SJSA1 (cell line): ENCODE measurements at places on chromosomes 13 and 19. TPM values are rescaled to one million over a fixed set of nuclear protein-coding genes. Genes with fewer than 3 reads are reported as not detected.

- no peak overlapping the region for H3K27ac ChIP-seq
- no peaks in the 10 kb centered on the region for H3K27me3 ChIP-seq
- H3K4me1 ChIP-seq = no peaks in the 10 kb centered on the region
- no peak overlapping the region for H3K4me3 ChIP-seq
- H3K36me3 ChIP-seq = no peaks in the 10 kb centered on the region
- no peak for DNase-seq
These were observed 963.3 kb upstream of the SPRY2 start for GRCh38 chr13:81304121-81304659.

The CLEC17A gene
- total RNA-seq = 0.18 TPM in 1 of 2 replicates, not detected in the other

- no peaks in the 10 kb centered on the region for H3K36me3 ChIP-seq
- no peaks in the 10 kb centered on the region; the same call in 1 of the 2 replicates for H3K4me1 ChIP-seq
- no peak overlapping the region for H3K27ac ChIP-seq
These were observed 4.9 kb downstream of the SSC5D start for GRCh38 chr19:55493052-55493644.

The NDUFB7 gene
- total RNA-seq = 363 and 563 TPM in 2 replicates

DNA sequence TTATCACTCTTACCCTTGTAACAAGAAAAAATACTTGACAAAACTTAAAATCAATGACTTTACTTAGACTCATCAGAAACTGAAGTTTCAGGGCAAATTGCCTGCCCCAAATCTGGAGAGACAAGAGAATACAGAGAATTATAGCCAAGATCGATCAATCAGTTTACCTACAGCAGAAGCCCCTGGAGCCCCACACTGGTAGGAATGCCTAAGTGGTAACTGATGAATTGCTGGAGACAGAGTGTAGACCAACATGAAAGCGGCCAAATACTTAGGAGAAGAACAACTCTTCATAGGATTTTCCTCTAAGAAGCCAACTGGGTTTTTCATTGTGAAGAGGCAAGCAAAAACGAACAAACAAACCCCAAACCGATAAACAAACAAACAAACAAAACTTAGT, 1430.0 kb downstream of the EFNB2 start:
- no peak overlapping the region for H3K27ac ChIP-seq
- H3K36me3 ChIP-seq = no peaks in the 10 kb centered on the region
- no peaks in the 10 kb centered on the region for H3K4me1 ChIP-seq
- no peak overlapping the region for H3K4me3 ChIP-seq
- DNase-seq = no peak

DNA sequence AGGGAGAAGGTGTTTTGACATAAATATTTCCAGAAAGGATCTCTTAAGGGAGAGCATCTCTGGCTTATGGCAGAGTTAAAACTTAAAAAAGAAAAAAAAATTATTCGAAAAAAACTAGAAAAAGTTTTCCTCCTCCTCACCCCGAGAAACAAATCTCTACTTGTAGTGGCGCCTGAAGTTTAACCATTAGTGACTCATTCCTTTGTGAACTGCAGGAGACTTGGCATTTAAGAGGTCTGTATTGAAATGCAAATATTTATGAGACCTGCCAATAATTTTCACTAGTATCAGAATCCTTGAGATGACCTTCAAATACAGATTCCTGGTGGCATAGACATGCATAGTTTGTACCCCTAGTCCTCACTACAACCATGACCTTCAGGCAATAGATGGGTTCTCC, 64.9 kb upstream of the MED4 start:
- DNase-seq = peak; percentile 43
- no peaks in the 10 kb centered on the region for H3K36me3 ChIP-seq
- H3K27me3 ChIP-seq = no peaks in the 10 kb centered on the region
- H3K27ac ChIP-seq = no peak overlapping the region; the same call in 1 of the 2 replicates
- no peak overlapping the region for H3K4me3 ChIP-seq

The PSG2 gene
- not detected in 2 replicates for total RNA-seq

DNA sequence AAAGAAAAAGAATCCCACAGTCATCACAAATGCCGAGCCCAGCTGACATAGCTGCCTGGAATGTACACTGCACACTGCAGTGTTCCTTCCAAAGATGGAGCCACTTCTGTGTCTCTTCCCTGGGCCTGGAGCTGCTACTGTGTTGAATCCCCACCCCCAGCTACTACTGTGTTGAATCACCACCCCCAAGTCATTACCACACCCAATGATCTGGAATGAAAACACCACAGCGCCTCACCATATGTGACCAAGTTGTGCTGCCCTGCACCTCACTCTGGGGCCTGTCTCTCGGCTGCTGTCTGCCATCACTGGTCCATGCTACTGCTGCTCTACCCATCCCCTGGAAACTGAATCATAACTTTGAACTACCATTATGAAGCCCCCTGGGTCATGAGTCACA, 861.2 kb downstream of the UQCRFS1 start:
- no peaks in the 10 kb centered on the region for H3K27me3 ChIP-seq
- no peak overlapping the region for H3K27ac ChIP-seq
- H3K36me3 ChIP-seq = no peaks in the 10 kb centered on the region

DNA sequence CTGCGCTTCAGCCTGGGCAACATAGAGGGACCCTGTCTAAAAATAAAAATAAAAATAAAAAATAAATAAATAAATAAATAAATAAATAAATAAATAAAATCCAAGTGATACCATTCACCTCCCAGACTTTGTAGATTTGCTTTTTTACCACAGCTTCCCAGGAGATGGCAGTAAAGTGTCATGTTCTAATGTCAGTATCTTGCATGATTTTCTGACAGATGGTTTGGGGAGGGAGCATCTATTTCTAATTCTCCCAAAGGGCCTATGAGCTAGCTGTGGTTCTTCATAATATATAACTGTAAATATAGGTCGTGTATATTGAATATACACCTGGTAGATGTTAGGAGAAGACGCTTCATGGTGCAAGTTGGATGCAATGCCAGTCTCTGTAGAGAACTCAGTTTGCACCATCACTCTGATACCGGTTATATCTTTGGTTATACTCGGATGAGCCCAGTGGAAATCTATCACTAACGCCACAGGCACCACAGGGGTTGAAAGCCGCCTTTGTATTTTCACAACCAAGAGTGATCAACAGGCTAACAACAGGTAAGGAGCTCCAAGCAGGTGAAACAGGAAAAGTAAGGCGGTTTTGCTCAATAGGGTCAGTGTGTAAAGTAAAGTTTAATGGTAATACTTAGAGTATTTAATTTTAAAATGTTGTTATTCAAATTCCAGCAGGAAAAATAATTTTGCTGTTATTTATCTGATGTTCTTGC, 13.9 kb downstream of the APLP1 start:
- peaks cover 10% of the 10 kb centered on the region for H3K27me3 ChIP-seq
- H3K4me3 ChIP-seq = no peak overlapping the region
- peak; percentile 60 for DNase-seq

The PSG6 gene
- total RNA-seq = not detected in 2 replicates

- no peak for DNase-seq
- no peaks in the 10 kb centered on the region for H3K27me3 ChIP-seq
- no peaks in the 10 kb centered on the region for H3K4me1 ChIP-seq
- no peak overlapping the region for H3K27ac ChIP-seq
- no peaks in the 10 kb centered on the region for H3K36me3 ChIP-seq
These were observed 1032.2 kb upstream of the SLC10A2 start for GRCh38 chr13:104098421-104098820.

The ANGPTL4 gene
- total RNA-seq = 1.5 and 3.4 TPM in 2 replicates

DNA sequence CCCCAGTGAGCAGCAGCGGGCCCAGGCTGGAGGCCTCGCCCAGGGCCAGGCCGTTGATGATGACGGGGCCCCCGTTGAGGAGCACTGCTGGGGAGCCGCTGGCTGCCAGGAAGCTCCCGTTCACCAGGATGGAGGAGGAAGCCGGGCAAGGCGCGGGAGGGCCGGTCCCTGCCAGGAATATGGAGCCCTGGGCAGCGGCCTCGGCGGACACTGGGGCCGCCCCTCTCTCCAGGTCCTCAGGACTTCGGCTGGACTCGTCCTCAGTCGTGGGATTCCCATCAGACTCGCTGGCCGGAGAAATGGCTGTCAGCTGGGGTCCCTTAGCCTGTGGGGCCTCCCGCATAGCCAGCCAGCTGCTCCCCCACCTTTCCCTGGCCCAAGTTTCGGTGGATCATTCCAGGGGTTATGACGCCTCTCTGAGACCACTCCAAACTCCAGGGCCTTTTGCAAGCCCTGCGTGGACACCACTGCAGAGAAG, 2.1 kb downstream of the SIX5 start:
- no peak for DNase-seq
- H3K27me3 ChIP-seq = no peaks in the 10 kb centered on the region
- peaks cover 42% of the 10 kb centered on the region for H3K4me1 ChIP-seq
- H3K36me3 ChIP-seq = peaks cover 20% of the 10 kb centered on the region
- peak overlapping the region; percentile 46; the same call in 1 of the 2 replicates for H3K27ac ChIP-seq

DNA sequence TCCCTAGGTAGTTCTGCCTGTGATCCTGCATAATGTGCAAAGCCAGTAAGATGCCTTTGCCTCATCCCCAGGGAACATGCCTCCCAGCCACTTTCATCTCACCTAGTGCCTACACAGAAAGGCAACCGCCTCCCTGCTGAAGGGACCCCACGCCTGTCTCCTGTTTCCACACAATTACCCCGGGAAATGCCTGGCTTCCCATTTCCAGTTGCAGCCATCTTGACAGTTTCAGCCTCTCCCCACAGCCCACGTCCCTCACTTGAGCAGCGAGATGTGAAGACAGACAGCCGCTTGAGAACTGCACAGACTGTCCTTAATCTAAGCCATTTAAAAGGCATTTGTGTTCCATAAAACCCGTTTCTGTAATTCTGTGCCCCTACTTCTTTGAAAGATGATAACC, 4.7 kb upstream of the UQCRFS1 start:
- H3K36me3 ChIP-seq = peaks cover 4% of the 10 kb centered on the region
- H3K27me3 ChIP-seq = 0 out of 2 replicates have a peak, but pooled peaks cover 5% of the 10 kb centered on the region
- no peak overlapping the region for H3K27ac ChIP-seq
- H3K4me1 ChIP-seq = no peaks in the 10 kb centered on the region

The PARP4 gene
- 32.6 and 51.2 TPM in 2 replicates for total RNA-seq

DNA sequence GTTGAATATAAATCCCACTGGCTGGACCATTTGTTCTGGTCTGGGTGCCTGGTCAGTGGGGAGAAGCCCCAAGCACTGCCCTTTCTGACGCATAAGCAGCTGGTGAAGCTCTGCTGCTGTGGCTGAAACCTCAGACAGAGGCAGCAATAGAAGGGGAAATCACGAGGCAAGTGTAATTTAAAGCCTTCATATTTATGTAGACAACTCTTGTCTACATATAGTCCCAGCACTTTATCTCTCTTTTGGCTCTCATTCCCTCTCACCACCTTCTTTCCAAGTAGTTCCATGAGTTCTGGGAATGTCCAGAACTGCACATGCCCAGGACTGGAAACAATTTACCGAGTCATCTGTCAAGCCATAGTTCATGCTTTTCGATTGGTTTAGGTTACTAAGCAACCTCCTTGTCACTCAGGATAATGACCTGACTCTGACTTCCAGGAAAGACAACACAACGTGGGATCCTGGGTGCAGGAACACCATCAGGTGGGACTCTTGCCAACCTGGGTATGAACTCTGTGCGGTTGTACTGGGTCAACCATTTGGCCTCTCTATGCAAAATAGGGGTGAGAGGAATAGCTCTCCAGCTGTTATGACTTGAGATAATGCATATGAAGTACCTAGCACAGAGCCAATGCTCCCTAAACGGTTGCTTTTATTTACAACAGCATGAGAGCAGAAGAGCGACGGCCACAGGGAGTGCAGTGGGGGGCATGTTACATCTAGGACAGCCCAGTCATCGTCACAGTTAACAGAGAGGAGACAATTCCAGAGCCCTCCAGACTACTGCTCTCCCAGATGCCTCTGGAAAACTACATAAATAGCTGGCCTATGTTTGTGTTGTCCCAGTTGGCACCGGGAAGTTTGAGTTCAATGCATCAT, 321.9 kb downstream of the FOXO1 start:
- H3K27ac ChIP-seq = no peak overlapping the region
- DNase-seq = no peak
- peaks cover 23% of the 10 kb centered on the region for H3K4me1 ChIP-seq
- no peaks in the 10 kb centered on the region for H3K27me3 ChIP-seq
- H3K4me3 ChIP-seq = no peak overlapping the region

The SEMA6B gene
- total RNA-seq = 0.08 TPM in 1 of 2 replicates, not detected in the other

The PEX11G gene
- 0.47 TPM in 1 of 2 replicates, not detected in the other for total RNA-seq

DNA sequence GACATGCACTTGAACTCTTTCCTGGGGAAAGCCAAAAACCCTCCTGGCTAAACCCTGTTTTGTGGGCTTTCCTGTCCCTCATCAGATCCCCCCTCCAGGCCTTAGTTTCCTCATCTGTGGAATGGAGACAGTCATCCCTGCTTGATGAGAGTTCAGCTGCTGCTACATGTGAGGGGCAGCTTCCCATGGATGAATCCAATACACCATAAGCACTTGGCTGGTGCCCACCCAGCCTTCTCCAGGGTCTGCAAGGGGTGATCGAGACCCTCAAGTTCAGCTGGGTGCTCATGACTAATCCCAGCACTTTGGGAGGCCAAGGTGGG, 21.6 kb downstream of the IL12RB1 start:
- no peaks in the 10 kb centered on the region for H3K27me3 ChIP-seq
- no peak for DNase-seq

GRCh38 chr19:45955905-45956608, 17.6 kb downstream of the NOVA2 start:
- peaks cover 42% of the 10 kb centered on the region for H3K4me1 ChIP-seq
- H3K4me3 ChIP-seq = no peak overlapping the region
- H3K27ac ChIP-seq = no peak overlapping the region
- H3K36me3 ChIP-seq = no peaks in the 10 kb centered on the region; the same call in 1 of the 2 replicates

DNA sequence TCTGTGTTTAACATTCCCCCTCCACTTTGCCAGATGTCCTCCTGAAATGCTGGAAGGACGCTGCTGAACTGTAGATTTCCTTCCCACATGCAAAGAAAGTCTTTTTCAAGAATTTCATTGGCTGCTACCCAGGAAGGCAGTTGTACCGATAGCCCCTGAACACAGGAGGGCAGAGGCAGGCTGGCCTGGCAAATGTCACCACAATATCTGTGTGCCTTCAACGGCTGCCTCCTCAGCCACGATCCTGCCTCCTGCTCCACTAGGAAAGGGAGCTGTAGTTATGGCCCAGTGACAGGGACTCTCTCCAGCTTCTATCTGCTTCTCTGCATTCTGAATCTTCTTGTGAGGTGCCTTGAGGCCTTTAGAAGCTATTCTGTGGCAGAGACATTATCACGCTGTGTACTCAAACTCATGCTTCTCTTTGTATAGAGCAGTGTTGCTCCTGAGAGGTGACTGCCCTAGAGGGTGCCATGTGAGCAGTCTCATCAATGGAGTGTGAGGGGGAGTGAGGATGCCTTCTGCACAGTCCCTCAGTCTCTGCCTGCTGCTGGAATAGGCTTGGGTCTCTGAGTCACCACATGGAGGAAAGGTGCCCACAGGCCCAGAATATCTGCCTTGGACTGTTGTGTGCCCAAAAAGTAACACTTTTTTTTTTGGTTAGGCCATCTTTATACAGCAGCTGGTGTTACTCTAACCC, 279.8 kb downstream of the DNAJC15 start:
- H3K27me3 ChIP-seq = no peaks in the 10 kb centered on the region
- no peaks in the 10 kb centered on the region for H3K36me3 ChIP-seq
- no peak overlapping the region for H3K4me3 ChIP-seq
- peak; percentile 44 for DNase-seq

GRCh38 chr13:46154136-46154801, 27.7 kb downstream of the LCP1 start:
- no peaks in the 10 kb centered on the region for H3K27me3 ChIP-seq
- no peaks in the 10 kb centered on the region for H3K4me1 ChIP-seq
- no peak overlapping the region for H3K4me3 ChIP-seq
- H3K36me3 ChIP-seq = peaks cover 25% of the 10 kb centered on the region
